HuH-7.5 (cell line): ENCODE measurements at places on chromosomes 7 and 10.

DNA sequence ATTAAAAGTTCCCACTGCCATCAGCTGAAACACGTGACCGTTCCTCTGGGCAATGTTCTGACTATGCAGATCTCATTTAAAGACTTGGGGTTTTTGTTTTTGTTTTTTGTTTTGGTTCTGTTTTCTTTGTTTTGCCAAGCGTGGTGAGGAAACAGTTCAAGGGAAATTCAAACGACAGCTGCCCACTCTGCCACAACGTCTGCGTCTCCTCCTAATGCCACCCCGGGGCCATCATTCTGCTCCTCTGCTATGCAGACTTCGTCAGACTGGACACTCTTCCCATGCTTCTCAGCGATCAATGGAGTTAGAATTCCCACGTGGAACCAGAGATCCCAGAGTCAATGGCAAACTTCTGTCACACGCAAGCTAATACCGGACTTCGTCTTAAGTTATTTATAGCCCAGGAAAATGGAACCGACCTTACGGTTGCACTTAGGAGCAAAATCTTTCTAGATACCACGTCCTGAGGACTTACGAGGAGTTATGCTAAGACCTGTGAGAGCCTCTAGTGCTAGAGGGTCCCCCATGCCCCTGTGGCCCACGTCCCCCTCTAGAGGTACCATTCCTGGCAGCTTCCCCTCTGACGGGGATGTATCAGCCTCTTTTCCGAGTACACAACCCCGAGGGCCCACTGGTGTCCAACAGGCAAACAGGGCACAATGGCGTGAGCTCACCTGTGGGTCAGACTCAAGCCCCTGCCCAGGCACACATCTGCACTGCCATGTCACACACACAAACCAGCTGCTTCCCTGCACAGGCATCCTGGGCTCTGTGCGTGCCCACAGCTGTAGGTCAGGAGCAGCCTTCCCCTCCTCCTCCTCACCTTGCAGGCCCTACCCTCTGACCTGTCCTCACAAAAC, 24.4 kb downstream of the EBF3 start:
- DNase-seq = no peak

- no peak for DNase-seq
Observed at GRCh38 chr10:7417103-7417623, 6.3 kb upstream of the SFMBT2 start.

- DNase-seq = peak; percentile 86
Observed at GRCh38 chr7:1092806-1093501, 5.0 kb downstream of the GPER1 start.

- no peak for DNase-seq
Observed at GRCh38 chr7:11297764-11298163, 324.1 kb downstream of the PHF14 start.

DNA sequence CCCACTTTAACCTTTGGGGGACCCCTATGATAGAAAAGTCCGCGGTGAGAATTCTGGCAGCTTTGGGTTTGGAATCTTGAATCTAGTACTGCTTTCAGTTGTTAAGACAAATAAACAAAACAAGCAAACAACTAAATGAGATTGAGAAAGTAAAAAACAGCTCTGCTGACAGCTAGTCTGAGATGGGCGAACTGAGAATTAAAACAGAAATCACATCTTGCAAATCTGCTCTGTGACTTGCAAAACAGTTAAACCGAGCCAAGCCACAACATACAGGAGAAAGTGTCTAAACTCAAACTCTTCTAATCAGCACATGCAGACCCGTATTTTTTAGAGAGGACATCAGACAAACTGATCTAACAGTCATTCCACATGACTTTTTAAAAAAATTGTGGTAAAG, 110.4 kb downstream of the SH2D4B start:
- DNase-seq = no peak

DNA sequence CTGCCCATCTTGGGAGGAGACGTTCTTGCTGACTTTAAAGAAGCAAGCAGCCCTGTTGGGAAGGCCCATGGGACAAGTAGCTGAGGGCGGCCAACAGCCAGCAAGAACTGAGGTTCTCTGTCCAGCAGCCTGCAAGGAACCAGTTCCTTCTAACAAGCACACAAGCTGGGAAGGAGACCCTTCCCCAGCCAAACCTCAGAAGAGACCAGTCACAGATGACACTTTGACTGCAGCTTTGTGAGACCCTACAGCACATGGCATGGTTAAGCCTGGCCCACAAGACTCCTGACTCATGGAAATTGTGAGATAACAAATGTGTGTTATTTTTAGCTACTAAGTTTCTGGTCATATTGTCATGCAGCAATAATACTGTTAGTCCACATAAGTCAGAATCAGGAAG, 99.9 kb downstream of the PRLHR start:
- no peak for DNase-seq

- no peak for DNase-seq
Observed at GRCh38 chr10:103154521-103155299, 38.4 kb downstream of the NT5C2 start.

- no peak for DNase-seq
Observed at GRCh38 chr7:128358233-128358632, 3.3 kb downstream of the PRRT4 start.

- no peak for DNase-seq
Observed at GRCh38 chr10:118638680-118639079, 43.2 kb upstream of the PRLHR start.

- peak; percentile 40 for DNase-seq
Observed at GRCh38 chr7:117873310-117874190, at the start of gene CTTNBP2. Gene CTTNBP2, minus strand, starts transcription at chr7:117873441. Its CDS starts 26 bp downstream, at chr7:117873415.

- no peak for DNase-seq
Observed at GRCh38 chr7:21947056-21947455, 1.4 kb upstream of the CDCA7L start.

- no peak for DNase-seq
Observed at GRCh38 chr7:490461-491291, 29.0 kb downstream of the PDGFA start.

DNA sequence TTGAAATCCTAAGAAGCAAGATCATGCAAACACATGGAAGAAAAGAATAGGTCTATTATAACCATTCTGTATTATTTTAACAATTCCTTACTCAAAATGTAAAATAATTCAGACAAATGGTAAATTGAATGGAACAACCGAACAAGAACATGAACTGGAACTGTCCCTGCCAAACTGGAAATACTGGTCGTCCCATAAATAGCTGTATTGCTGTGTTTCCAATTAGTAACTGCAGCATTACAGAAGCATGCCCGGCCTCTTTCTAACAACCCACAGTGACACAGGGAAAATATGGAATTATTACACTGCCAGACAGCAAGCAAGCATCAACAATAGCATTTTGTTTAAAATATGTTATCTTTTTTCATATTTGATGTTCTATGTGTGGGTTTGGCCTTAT, 1138.5 kb upstream of the PHF14 start:
- no peak for DNase-seq

DNA sequence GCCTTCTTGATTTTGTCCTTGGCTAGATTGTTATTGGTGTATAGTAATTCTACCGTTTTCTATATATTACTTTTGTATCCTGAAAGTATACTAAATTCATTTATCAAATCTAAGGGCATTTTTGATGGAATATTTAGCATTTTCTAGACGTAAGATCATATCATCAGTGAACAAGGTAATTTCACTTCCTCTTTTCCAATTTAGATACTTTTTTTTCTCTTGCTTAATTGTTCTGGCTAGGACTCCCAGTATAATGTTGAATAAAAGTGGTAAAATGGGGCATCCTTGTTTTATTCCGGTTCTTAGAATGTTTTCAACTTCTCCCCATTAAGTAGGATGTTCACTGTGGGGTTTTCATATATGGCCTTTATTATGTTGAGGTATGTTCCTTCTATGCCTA, 260.7 kb downstream of the POLR1F start:
- DNase-seq = no peak

DNA sequence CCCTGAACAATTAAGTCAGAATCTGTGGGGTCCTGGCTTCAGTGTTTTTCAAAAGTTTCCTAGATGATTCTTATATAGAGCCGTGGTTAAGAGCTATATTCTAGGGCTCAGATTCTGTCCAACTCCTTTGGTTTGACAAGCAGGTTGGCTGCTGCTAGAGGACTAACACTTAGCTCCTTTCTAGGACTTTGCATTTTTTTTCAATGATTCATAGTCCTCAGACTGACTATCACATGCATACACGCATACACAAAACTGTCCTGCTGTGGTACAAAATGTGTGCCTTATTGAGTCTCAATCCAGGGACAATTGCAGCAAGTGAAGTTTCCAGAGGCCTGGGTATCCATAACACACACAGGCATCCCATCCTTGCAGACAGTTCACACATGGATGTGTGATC, 392.0 kb downstream of the NRG3 start:
- no peak for DNase-seq

- DNase-seq = no peak
Observed at GRCh38 chr10:61640856-61641255, 21.9 kb upstream of the CABCOCO1 start.
